ENCODE measurements at places on chromosomes 1 and 21. TPM values are rescaled to one million over a fixed set of nuclear protein-coding genes. Genes with fewer than 3 reads are reported as not detected.

GRCh38 chr21:45178070-45178608 is 103.8 kb downstream of the ADARB1 start:
- no peak for DNase-seq

GRCh38 chr1:175015243-175015642 is 8.0 kb downstream of the MRPS14 start:
- DNase-seq = peak; percentile 82

GRCh38 chr21:25501996-25502665 is 105.2 kb downstream of the MRPL39 start:
- DNase-seq = peak; percentile 4

GRCh38 chr1:53321366-53321765 is 6.5 kb downstream of the LRP8 start:
- DNase-seq = no peak

DNA sequence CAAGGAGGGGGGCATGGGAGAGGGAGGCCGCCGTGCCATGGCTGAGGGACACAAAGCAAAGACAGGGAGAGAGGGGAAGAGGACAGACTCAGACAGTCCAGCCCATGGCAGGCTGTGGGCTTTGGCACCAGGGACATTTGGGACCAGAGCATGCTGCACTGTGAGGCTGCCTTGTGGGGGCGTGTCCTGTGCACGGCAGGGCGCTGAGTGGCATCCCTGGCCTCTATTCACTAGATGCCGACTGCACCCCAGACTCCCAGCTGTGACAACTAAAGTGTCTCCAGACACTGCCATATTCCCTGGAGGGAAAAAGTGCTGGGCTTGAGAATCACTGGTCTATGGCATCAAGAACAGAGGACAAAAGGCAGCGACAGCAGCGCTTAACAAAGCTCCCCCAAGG is 18.6 kb upstream of the PRDM15 start:
- no peak for DNase-seq

- peak; percentile 85 for DNase-seq
Measured at GRCh38 chr21:28207436-28208173, 785.1 kb downstream of the LTN1 start.

- DNase-seq = no peak
Measured at GRCh38 chr21:45799765-45800338, 156.3 kb downstream of the PCBP3 start.

DNA sequence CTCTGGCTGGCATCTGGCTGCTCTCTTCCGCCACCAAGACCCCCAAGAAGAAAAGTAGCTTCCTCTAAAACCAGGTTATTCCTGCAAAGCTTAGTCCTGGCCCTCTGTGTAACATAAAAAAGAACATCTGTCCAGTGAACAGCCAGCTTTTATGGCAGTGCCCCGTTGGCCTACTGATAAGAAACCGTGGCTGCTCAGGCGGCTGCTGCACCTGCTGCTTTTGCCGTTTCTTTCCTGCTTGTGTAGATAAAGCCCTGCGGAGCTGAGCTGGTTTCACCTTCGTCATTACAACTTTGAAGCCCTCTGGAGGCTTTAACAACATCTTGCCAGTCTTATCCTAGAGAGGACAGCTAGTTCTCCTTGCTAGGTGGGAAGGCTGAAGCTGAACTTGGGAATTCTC is 20.5 kb downstream of the ELAPOR1 start:
- DNase-seq = no peak

DNA sequence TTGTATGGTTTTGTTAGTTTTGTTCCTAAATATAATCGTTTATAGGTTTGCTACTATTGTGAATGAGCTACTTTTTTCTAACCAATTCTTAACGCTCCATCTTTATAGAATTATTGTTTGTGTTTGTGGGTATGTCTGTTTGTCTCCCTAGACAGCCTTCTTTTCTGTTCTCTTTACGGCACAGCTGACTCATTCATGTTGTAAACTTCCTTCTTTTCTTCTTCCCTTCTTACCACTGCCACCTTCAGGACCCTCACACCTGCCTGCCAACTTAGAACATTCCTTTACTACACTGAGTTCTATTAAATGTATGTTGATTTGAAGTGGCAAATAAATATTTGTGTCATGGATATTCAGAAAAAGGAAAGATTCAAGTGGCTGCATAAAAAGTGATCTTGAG is 29.1 kb downstream of the AK5 start:
- DNase-seq = no peak

GRCh38 chr1:214823311-214824117 is 220.5 kb downstream of the CENPF start:
- DNase-seq = no peak

GRCh38 chr1:11558276-11558675 is 79.3 kb downstream of the DISP3 start:
- no peak for DNase-seq

DNA sequence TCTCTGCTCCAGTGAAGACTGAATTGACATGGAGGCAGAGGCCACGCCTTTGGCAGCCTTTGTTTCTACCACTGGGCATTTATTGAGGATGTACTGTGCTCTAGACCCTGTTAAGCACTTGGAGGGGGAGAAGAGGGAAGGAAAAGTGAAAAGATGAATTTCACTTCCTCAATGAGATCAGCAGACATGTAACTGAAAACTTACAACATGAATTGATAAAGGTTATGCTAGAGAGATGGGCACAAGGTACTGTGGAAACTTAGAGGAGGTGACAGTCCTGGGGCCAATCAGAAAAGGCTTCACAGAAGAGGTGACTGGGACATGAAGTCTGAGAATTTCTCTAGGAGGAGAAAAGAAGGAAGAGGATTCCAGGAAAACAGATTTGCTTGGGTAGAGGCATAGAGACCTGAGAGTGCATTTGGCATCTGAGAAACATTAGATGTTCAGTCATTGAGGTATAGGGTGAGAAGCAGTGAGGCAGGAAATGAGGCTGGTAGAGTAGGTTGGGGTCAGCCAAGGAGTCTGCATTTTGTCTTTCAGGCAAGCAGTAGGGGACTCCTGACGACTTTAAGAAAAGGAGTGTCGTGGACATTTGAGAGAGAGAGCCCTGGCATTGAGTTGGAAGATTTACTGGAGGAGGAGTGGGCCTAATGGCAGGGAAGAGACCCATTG is 113.0 kb downstream of the SYT2 start:
- DNase-seq = no peak

GRCh38 chr1:205150651-205151428 is 29.1 kb upstream of the RBBP5 start:
- DNase-seq = no peak

DNA sequence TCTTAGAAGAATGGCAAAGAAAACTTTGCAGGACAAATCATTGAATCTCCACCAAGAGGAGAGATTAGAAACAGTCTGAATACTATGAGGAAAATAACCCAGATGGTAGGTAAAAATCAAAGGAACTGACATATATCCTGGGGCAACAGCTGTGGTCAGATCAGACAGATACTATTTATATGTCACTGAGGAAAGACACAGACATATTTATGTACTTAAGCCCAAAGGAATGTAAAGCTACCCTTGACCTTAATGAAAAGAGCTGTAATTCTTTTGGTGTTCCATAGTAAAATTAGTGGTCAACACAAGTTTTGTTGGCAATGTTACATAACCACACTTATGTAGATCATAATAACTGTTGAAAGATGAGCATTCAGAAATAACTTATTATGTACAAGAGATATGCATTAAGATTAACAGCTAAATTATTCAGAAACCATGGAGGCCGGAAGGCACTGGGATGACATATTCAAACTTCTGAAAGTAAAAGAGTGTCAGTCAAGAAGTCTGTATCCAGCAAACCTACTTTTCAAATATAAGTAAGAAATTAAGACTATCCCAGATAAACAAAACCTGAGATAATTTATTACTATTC is 166.1 kb upstream of the SAMSN1 start:
- no peak for DNase-seq

- DNase-seq = no peak
Measured at GRCh38 chr21:42794551-42794950, 84.8 kb downstream of the WDR4 start.

GRCh38 chr1:26353976-26354820 is at the start of gene CRYBG2:
Gene CRYBG2 (minus strand): TSS chr1:26354130. CDS start chr1:26346657, 7,473 bp downstream.
- DNase-seq = no peak

DNA sequence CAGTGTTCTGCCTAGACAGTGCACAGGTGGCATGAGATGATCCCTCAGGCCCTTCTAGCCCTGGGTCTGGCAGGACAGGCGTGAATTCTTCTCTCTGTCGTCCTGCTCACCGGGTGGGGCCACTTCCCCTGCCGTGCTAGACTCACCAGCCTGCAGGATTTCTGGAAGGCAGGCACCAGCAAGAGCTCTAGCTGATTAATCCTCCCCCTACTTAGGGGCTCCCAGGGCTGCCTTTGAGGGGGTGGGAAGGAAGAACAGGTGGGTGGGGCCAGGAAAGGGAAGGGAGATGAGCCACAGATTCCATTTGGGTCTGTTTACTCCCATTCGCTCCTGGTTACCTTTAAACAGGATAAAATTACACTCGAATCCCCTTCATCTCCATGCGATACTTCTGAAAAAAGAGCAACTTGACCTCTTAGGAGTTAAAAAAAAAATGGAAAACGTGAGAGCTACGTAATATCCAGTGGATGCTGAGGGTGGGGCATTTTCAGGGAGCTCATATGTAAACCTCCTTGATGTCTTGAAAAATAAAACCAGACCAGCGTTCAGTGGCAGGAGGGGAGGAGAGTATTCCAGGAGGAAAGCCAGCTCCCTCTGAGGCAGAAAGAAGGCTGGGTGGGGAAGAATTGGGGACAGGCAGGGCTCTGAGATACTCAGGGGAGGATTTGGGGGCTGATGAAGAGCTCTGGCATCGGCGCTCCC is 665.5 kb downstream of the PTPRU start:
- DNase-seq = no peak

GRCh38 chr1:75312620-75313019 is 178.4 kb downstream of the LHX8 start:
- no peak for DNase-seq

GRCh38 chr1:113582084-113582483 is 177.2 kb downstream of the PHTF1 start:
- DNase-seq = no peak

- peak; percentile 78 for DNase-seq
Measured at GRCh38 chr21:29343519-29343918, 44.8 kb downstream of the BACH1 start.

DNA sequence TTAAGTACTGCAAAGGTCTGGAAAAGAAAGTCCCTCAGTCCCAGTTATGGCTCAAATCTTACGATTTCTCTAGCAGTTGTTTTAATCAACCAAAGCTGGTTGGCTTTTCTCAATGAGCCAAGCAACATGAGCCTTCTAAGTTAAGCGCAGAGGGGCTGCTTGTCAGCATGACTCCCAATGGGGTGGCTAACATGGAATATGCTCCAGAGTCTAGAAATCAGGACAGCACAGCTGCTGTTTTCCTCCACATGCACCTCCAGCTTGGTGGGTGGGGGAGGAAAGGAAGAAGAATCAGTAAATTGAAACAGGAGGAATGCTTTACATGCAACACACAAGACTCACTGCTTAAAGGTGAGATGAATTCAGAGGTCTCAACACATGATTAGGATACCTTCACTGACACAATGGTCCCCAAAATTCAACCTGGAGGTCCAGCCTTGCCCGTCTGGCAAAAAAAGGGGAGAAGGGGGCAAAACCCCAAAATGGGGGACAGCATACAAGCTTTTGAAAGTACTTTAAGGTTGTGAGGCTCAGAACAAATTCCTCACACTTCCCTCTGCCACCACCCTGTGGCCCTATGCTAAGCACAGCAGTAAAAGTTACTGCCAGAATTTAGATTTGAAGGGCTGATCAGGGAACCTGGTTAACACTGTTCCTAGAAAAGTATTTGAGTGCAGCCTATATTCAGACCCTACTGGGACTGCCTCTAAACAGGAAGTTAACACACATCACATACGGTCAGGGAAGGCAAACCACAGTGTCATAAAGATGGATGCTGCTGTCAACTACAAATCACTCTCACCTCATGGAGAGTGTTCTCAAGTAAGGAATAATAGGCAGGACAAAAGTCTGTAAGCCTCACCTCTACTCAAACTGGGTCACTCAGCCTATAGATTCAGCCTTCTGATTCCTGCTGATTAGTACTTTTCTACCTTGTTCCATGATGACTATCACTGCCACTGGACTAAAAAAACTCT is 2.6 kb downstream of the GATAD2B start:
- DNase-seq = peak; percentile 47

DNA sequence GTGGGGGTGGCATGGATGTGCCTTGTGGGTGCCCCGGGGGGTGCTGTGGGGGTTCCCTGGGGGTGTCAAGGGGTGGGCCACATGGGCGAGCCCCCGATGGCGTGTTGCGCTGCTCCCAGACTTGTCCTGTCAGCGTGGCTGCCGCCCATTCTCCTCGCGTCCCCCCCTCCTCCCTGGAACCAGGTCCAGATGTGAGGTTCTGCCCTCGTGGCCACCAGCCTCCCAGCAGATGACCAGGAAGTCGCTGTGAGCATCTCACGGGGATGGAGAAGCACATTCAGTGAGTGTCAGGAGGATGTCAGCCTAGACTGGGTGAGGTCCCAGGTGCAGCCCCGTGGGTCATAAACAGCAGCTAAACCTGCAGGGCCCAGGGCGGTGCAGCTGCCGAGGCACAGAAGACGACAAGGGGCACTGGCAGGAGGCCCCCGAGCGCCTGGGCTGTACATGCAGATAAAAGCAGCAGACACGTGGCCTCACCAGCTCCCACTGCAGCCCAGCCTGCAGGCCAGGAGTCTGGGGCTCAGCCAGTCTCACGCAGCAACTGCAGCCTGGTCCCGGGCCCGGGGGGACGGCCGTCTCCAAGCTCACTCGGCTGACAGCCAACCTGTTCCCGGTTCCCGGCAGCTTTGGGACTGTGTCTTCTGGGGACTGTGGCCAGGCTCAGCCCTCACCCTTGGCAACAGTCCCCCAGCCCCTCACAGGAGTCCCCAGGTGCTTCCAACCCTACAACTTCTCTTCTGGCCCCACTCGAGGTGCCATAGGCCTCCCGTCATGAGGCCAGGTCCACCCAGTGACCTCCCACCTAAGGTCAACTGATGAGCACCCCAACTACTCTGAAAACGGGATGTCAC is 17.5 kb upstream of the COL6A2 start:
- no peak for DNase-seq

DNA sequence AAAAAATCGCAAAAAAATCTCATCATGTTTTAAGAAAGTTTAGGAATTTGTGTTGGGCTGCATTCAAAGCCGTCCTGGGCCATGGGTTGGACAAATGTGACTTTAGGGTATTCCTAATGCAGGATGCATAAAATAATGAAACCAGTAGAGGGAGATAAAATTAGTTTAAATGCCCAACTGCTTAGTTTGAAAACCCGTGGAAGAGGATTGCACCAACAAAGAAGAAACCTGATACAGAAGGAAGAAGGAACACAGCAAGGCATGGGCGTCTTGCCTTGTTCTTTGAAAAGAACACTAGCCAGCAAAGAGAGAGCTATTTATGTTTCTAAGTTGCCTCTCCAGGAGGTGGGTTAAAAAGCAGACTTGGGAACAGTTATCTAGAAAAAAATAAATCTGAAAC is 37.9 kb downstream of the WDR3 start:
- DNase-seq = peak; percentile 71

The TMEM51 gene
- total RNA-seq = 6.5 TPM

The PBX1 gene
- 95.6 TPM for total RNA-seq

The CFHR4 gene
- not detected for total RNA-seq

The PWP2 gene
- 4.0 TPM for total RNA-seq

The ARHGEF10L gene
- total RNA-seq = 23.9 TPM
